ENCODE measurements at places on chromosomes 4 and X. TPM values are rescaled to one million over a fixed set of nuclear protein-coding genes. Genes with fewer than 3 reads are reported as not detected.

SHOX gene
- not detected for total RNA-seq

GAGE2A gene
- not detected for total RNA-seq

ZDHHC15 gene
- total RNA-seq: 0.02 TPM

GLRB gene
- total RNA-seq: not detected

EFHC2 gene
- 0.27 TPM for total RNA-seq

WDFY3 gene
- 0.39 TPM for total RNA-seq

SULT1B1 gene
- 4.7 TPM for total RNA-seq

H2BW2 gene
- total RNA-seq: not detected

TREX2 gene
- 2.3 TPM for total RNA-seq

DMRTC1B gene
- not detected for total RNA-seq

CTAG2 gene
- total RNA-seq: not detected

HMX1 gene
- not detected for total RNA-seq

SPANXA1 gene
- total RNA-seq: not detected

CABS1 gene
- total RNA-seq: not detected

PAGE2 gene
- not detected for total RNA-seq

SLC25A14 gene
- 12.2 TPM for total RNA-seq

UBA1 gene
- total RNA-seq: 197 TPM

FNIP2 gene
- 15.1 TPM for total RNA-seq
